CD4-positive, CD25-positive, alpha-beta regulatory T cell (primary cell): ENCODE measurements at places on chromosomes 6 and 20. TPM values are rescaled to one million over a fixed set of nuclear protein-coding genes. Genes with fewer than 3 reads are reported as not detected.

OOEP gene
- total RNA-seq, result 0.69 TPM

IL20RA gene
- total RNA-seq, result not detected

CEP162 gene
- total RNA-seq, result 6.0 TPM

NNAT gene
- total RNA-seq, result not detected

DNAH8 gene
- total RNA-seq, result 0.05 TPM

DOP1A gene
- total RNA-seq, result 21.7 TPM

PBOV1 gene
- not detected for total RNA-seq

HIVEP1 gene
- 96.4 TPM for total RNA-seq

ADTRP gene
- total RNA-seq, result 40.9 TPM

RGS17 gene
- not detected for total RNA-seq

ADNP gene
- total RNA-seq, result 61.5 TPM
